ENCODE measurements at places on chromosomes 5 and 9.

DNA sequence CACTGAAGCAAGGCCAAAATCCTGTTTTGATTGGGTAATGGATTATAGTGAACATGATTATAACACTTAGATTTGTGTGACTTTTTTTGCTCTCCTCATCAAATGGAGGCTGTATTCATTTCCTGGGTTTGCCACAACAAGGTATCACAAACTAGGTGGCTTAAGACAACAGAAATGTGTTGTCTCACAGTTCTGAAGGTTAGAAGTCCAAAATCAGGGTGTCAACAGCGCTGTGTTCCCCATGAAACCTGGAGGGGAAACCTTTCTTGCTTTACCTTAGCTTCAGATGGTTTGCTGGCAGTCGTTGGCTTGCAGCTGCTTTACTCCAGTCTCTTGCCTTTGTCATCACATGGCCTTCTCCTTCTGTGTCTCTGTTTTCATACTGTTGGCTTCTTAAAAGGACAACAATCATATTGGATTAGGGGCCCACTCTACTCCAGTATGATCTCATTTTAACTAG is 32.4 kb downstream of the CDC42SE2 start:
- DNase-seq: no peak

- DNase-seq: no peak
Observed at GRCh38 chr5:16659536-16659935, 42.7 kb upstream of the RETREG1 start.

GRCh38 chr5:163563112-163563511 is 57.7 kb downstream of the MAT2B start:
- no peak for DNase-seq

- DNase-seq: no peak
Observed at GRCh38 chr5:168291342-168291963, at the start of gene WWC1. TSS of gene WWC1 (plus strand) at chr5:168291645. CDS start at chr5:168292153, 508 bp downstream.

DNA sequence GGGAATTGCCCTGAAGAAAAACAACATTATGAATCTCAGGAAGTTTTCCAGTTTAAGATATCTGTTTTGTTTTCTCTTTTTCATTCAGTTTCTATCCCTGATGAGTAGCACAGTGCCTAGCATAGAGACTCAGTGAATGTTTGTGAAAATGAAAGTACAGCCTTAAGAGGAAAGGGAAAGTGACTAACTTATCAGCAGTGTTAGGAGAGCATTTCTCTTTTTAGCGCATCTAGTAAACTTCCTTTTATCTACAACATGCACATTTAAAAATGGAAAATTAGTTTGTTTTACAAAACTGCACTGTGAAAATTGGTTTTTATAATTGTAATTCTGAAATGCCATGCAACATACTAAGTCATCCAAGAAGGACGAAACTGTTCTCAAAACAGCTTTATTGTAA is 110.8 kb downstream of the SMARCA2 start:
- no peak for DNase-seq

GRCh38 chr5:77400645-77401044 is 91.5 kb downstream of the WDR41 start:
- DNase-seq: no peak

- no peak for DNase-seq
Observed at GRCh38 chr5:28855626-28856025, 1817.2 kb upstream of the CDH9 start.

DNA sequence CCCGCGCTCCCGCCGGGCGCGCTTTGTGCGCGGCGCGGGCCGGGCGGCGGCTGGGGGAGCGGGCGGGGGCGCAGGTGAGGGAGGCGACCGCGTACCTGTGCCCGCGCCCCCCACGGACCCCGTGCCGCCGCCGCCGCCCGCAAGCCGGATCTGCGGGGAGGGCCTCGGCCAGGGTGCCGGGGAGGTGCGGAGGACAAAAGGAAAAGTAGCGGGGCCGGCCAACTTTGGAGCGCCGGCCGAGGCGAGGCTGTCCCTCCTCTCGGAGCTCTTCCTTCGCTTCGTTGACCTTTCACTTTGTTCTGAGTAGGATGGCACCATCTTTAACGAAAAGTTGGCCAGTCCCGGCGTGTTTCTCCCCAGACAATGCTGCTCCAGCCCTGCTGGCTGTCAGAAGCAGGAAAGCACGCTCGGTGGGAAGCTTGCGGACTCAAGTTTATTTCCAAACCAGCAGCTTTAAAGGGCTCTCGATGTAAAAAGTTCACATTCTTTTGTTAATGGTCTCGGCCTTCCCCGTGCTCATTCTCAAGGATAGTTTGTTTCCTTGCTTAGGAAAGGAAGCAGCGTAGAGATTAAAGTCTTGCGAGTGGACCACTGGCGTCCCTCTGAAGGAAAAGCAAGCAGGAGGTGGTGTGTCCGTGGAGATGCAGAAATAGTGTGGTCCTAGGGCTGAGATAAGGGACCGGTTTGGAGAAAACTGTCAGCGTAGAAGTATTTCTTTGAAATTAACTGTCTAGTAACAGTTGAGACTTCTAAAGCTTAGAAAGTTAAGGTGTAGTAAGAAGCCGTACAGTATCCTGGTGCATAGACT is 639 bp downstream of the EHMT1 start:
- no peak for DNase-seq

DNA sequence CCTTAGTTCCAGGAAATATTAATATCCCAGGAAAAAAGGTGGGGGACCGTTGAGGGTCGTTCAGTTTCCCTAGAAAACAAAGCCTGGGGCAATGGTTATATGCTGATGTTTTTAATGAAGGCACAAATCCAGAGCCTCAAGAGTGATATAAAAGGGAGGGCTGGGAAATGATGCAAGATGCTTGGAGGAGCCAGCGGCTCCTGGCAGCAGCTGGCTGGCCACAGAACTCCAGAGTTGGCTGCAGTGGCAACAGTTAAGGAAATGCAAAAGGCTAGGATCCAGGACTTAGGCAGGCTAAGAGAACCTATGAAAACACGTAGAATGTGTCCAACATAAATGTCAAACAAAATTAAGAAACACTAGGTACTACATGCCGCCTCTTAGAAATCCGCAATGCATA is 31.0 kb upstream of the B4GALT1 start:
- DNase-seq: no peak

DNA sequence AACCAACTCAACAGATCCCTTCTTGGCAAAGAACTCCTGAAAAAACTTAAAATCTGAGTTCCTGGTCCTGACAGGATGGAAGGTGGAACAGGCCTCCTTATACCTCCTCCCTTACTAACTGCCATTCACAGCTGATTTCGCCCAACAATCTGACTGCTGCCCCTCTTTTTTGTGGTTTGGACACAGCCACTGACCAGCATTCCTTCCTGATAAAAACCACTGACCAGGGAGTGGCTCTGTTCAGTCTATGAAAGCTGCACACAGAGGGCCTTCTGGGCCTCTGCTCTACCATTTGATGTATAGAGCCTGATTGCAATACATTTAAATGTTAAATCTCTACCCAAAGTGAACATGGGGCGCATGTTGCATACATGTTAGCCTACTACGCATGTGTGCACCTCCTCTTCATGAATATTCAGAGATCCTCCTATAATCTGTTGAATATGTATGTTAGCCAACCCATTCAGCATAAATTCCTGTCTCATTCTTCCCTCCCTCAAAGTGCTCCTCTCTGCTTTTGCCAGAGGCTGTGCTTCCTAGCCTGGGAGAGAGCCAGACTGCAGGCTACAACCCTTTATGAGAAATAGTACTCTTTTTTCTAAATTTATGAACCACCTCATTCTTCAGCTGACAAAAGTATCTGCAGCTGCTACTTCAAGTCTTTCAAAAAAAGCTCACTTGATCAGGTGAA is 93.7 kb upstream of the MRPS30 start:
- DNase-seq: no peak

DNA sequence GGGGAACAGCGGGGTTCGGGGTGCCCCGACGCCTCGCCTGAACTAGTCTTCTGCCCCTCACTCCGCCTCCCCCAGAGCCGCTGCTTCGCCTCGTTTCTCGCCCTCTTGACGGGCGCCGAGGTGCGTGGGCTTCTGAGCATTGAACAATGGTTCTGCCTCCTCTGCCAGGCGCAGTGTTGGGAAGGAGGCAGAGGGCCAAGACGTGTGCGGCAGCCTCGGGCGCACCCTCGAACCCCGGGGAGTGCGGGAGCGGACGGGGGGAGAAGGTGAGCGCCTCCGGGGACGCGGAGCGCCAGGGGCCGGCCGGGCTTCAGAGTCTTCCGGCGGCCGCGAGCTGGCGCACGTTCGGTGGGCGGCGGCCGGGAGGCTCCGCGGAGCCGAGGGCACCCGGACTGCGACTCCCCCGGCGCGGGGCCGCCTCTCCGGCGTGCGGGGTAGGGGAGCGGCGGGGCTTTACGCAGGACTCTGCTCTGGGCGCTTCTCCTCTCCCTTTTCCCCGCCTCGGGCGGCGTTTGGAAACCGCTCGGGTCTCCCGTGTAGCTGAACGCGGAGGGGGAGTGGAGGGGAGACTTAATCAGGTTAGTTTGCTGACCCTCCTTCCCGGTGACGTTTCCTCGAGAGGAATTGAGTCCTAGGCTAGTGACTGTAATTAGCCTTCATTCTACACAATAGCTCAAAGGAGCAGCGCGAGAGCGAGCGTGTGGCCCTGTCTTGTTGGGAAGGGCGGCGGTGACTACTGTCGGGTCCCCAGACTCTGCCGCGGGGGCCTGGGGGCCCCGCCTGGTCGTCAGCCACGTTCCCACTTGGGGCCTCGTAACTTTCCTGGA is 1.1 kb downstream of the VLDLR start:
- no peak for DNase-seq

All from tibial nerve (tissue), 4 donors.